ENCODE measurements at places on chromosomes 1 and 21.

DNA sequence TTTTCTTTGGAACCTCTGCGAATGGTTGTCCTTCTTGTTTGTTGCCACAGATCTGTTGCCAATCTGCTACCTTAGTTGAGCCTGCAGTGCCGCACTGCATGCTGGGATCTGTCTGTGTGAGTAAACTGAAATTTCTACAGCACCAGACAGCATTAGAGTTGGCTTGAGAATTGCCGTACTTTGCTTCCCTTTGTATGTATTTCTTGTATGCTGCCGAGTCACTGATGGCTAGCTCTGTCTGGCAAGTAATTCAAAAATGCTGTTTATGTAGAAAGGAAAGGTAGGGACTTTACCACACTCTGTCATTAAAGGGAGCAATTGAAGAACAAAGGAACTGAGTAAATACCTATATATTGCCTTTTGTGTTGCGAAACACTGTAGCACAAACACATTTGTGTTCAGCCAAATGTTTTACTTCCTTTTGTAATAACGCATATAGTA, 857.4 kb downstream of the USP25 start:
- no peak for DNase-seq

DNA sequence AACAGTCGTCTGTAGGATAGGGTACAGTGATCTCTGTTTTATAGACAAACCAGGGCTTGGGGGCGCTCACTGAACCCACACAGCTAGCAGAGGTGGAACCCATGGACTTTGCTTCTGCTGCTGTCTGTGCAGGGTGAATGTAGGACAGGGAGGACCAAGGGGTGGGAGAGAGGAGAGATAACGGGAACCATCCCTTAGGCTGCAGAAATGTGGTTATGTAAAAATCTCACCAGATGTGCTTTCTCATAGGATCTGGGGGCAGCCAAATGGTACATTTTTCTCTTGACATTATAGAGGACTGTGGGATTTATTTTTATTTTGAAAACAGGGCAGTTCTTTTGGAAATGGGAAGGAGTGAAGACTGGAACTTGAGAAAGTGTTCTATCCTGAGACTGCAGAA, 8.7 kb downstream of the NFASC start:
- DNase-seq, result no peak

DNA sequence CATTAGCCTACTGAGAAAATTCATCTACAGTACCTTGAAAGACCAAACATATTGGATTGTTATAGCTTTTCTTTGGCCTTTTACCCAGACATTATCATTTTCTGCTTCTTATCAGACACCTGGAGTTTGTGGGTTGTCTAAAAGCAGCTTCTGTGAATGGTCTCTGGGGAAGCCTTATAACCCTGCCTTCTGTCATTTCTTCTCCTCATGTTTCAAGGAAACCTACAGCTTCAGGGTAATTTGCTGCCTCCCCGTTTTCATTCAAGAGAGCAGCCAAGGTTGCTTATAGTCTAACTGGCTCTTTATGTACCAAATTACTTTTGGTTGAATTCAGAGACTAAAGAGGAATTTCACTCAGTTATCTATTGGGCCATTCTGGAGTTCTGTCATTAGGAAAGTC, 288.3 kb upstream of the SGIP1 start:
- no peak for DNase-seq

DNA sequence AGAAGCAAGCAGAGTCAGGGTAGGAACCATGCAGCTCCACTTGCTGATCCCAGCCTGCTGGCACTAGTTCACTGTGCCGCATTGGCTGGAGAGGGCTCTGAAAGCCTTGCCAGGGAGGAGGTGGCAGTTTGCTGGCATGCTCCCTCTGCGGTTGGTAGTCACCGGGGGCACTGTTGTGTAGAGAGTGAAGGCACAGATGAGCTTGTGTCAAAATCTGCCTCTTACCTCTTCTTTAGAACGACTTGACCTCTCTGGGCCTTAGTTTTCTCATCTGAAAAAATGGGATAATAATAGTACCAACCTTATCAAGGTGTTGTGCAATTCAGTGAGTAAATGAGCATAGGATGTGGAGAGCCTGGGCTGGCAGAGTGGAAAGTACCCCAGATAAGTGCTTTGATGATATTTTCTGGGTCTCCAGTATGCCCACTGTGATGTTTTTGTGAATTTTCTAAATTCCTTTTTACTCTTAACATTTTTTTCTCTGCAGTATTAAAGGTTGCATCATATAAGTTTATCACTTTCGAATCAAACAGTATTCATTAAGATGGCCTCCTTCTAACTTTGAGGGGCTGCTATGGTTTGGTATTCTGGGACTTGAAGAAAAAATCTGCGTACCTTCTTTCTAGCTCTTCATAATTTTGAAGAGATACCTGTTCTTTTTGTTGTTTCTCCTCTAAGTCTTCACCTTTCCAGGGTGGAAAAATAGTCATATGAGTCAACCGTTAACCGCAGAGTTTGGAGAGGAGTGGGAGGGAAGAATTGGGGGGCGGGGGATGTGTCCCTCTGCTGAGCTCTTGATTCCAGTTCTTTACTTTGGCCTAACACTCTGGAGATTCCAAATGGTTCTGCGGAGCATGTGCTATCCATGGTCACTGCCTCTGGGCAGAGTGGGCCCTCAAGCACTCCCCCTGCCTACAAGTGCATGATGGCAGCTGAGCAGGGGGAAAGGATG, 26.8 kb downstream of the SZRD1 start:
- DNase-seq, result no peak

- peak; percentile 92 for DNase-seq
These were observed 20.8 kb downstream of the KCNJ15 start for GRCh38 chr21:38277501-38278131.

GRCh38 chr1:110161849-110162248, 11.6 kb downstream of the SLC6A17 start:
- DNase-seq, result no peak

GRCh38 chr1:53376041-53376461, 48.2 kb upstream of the LRP8 start:
- DNase-seq, result no peak

DNA sequence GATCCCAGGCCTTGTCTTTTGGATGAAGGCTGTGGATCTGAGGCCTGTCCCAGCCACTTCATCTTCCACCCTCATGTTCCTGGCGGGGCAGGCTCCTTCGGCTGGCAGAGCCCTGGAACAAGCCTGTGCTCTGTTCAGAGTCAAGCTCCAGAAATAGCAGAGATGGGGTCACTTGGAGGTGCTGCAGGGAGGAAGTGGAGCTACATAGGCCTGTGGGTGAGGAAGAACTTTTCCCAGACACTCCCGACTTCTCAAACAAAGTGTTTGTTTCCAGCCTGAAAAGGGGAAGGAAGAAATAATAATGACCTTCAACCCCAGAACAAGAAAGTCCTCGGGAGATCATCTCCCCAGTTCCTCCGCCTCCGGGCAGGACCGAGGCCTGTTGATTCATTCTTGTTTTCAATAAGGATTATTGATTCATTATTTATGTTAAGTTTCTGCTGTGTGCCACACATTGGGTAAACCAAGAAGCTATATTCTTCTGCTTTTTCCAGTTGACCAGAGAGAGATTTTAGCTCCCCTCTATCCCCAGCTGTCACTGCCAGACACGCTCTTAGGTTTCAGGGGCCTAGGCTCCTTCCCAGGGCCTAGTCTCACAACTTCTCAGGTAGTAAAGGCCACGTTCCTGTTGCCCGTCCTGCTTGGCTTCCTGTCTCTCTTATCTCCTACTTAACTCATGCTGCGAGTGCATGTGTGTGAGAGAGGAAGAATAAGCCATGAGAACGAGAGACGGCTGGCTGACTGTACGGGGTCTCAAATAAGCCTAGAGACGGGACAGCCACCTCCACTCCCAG, 16.9 kb downstream of the IKBKE start:
- no peak for DNase-seq

DNA sequence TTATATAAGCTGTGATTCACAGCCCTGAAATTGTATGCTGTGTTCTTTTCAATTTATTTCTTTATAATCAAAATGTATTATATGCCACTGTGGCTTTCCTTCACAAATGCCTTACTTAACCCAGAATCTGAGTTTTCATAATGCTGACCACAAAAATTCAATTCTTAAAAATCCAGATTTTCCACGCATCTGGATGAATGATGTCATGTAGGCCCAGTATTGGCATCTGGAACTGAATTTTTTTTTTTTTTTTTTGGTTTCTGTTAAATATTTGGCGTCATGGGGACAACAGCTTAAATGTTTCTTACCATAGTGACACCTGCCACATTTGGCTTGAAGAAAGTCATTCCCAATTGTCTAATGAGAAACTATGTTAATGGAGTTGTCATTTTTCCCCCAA, 296.8 kb downstream of the TM2D1 start:
- DNase-seq, result no peak

GRCh38 chr1:198486903-198487302, 53.6 kb downstream of the ATP6V1G3 start:
- DNase-seq, result no peak

- DNase-seq, result no peak
These were observed 54.8 kb downstream of the OSBPL9 start for GRCh38 chr1:51671527-51672325.

DNA sequence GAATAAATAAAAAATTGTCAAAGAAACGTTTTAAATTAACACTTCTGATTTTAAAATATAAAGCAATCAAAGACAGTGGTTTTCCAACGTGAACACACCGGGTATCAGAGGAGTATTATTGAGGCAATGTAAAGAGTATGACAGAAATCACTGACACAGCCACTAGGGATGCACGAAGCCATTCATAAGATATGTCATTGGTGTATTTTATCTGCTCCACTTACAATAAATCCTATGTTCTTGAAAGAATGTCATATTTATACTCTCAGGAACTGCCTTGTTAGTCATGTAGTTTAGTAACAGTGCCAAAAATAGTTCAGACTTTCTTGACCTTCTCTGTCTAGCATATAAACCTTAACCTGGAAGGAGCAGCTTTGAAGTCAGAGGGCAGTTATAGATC, 835.0 kb upstream of the NCAM2 start:
- no peak for DNase-seq

DNA sequence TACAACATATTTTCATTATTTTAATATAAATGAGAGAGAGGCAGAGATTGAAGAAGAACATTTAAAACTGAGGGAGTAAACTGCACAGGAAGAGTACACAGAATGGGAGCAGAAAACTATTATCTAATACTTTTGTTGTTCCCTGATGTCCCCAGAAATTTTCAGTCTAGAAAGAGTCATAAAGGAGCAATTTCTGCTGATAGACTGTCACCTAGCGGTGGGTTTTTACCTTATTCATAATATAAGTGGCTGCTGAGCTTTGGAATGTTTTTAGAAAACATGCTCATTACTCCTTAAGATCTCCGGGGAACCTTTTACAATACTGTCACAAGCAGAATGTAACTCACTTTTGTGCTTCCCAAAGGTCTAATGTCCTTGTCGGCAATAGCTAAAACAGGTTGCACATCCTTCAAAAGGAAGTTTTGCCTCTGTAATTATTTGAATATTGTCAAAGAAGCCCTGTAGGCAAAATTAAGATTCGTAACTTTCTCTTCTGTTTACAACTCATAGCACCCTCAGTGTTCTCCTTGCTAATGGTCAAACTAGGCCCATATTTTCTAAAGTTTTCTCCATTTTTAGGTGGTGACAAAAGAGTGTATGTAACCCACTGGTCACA, 4.9 kb upstream of the NPL start:
- DNase-seq, result peak; percentile 59

DNA sequence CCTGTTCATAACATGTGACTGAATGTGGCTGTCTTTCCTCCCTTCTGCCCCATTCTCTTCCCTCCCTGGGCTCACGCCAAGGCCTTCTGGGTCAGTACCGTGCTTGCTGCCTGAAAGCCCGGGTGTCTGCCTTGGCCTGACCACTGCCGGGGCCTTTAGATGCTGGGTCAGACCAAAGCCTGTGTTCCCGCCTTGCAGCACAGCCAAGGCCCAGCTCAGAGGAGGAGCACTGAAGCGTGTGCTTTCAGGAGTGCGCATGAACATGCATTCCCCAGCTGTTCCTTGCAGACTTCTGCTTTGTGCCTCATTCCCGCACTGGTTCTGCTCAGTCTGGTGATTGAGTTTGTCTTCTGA, 27.0 kb upstream of the SARS1 start:
- no peak for DNase-seq

DNA sequence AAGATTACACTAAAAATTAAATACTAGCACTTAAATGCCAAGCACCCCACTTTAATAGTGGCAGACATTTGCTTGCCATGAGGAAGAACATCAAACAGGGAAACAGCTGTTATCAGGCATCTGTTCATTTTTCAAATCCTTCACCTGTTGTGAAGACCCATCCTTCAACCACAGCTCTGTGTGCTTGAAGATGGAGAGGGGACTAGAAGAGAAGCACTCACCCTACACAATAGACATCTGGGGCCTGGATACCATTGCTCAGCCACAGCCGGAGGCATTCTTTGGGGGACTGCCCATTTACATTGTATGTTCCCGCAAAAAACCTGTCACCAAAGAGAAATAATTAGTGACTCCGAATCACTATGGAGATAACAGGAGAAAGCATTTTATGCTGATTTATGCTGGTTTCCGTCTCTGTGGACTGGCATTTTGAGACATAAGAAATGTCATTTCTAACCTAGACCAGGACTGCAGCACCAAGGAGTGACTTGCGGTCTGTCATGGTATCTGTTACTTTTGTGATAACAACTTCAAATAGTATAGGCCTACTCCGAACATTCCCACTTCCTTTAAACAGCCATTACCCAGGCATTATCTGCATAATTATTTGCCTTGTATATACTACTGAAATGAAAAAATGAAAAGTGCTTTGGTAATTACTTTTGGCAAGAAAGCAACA, 28.8 kb upstream of the MTF1 start:
- no peak for DNase-seq

GRCh38 chr1:24363994-24364393, 44.8 kb downstream of the GRHL3 start:
- no peak for DNase-seq

DNA sequence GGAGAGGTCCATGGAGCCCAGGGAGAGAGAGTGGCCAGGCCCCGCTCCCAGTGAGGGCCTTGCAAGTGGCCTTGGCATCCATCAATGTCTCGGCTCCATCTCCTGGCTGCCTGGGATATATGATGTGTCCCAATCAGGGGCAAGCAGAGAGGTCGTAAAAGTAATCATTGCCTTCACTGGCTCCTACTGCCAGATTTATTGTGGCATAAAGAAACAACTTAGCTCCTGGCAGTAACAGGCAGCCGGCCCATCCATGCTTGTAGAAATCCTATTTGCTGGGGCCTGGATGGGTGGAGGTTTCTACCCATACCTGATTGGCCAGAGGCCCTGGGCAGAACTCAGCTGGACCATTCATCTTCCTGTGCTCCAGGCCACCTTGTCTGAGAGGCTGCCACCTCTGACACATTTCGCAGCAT, 272.6 kb downstream of the MATN1 start:
- DNase-seq, result no peak

All from kidney capillary endothelial cell (primary cell).